ENCODE measurements at places on chromosomes 5 and 9.

DNA sequence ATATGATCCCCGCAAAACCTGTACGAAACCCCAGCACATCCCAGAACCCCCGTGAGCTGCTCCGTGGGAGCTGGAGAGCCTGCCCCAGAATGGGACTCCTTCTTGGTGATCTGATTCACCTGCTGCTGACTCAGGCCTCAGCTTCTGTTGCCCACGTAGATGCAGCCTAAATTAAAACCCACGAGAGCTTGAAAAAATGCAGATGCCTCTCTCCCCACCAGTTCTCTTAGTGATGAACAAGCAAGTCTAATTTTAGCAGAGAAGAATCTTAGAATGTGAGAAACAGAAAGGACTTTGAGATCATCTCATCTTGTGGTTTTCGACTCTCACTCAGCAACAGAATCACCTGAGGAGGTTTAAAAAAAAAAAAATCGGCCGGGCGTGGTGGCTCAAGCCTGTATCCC is 57.6 kb downstream of the TMOD1 start:
- no peak for DNase-seq

DNA sequence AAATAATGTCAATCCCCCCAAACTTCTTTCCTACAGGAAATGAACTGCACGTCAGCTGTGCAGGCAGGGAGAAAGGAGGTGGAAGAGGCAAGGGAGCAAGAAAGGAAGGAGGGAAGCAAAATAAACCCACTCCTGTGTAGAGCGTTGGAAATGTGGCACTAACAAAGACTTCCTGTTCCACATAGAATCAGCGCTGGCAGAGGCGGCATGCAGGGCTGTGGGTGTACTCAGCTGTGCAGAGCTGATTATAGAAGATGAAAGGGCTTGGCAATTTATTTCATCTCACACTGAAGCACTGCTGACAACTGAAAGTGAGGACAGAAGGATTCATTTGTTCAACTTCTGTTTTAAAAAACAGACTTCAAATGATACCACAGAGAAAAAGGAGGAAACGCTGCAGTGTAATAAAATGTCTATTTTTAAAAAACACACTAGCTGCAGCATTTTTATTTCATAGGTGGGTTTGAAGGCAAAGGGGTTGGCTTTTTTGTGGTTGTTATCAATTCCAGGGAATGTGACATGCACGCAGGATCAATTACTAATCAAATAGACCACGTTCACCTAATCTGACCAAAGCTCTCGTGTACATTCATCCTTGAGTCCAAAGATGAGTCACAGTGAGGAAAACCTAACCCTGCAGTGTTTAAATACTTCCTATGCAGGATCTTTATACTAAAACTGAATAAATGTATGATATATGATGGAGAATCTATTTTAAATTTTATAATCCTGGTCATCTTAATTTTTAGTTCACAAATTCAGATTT is 583.5 kb downstream of the ZNF608 start:
- no peak for DNase-seq

DNA sequence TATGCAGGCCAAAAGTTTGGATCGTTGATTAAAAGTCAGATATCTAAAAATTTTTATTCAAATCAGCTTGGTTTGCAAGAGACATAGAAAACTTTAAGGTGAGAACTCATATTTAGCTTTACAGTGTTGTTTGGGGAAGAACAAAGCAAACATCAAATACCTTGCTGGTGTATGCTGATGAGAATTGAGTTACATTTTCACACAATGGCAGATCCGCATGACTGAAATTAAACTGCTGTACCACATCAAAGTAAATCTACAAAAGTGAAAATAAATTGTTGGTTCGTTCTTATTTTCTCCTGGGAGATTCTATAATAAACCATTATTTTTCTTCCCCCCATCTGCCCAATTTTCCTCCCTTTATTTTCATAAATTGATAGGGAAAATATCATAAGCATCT is 198.2 kb upstream of the PCSK5 start:
- no peak for DNase-seq

DNA sequence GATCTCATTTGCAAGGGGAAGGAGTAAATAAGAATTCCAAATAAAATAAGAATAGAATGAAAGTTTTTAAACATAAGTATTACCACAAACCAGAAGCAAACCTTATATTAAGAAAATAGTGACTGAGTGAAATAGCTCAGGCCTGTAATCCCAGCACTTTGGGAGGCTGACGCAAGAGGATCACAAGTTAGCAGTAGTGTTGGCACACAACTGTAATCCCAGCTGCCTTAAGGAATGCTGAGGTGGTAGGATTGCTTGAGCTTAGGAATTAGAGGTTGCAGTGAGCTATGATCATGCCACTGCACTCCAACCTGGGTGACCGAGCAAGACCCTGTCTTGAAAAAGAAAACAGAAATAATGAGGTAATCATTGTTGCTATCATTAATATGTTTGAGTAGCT is 47.0 kb downstream of the APC start:
- DNase-seq, result no peak

GRCh38 chr5:128237000-128237399 is 153.4 kb downstream of the SLC12A2 start:
- no peak for DNase-seq

DNA sequence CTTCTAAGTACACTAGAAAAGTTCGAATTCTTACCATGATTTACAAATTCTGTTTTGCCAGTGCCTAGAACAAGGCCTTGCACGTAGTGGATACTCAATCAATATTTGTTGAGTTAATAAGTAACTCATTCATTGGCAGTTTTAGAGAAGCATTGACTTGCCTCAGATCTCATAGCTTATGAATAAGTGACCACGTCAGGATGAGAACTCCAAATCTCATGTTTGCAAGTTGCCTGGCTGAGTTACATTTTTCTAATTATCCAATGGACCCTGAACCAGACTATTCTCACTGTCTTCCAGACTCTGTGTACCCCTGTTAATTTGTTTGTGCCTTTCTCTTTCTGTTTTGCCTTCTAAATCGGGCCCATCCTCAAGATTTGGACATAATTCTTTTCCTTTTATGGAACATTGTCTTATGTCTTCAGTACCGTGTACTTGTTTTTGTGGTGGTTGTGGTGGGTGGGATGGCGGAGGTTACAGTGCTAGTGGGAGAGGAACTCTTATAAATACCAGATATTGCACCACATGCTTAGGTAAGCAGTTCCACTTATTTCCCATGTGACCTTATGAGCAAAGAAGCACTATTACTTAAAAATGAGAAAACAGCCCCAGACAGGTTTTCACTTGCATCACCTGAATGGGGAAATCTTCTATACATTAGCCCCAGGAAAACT is 96.3 kb downstream of the UNC13B start:
- no peak for DNase-seq

DNA sequence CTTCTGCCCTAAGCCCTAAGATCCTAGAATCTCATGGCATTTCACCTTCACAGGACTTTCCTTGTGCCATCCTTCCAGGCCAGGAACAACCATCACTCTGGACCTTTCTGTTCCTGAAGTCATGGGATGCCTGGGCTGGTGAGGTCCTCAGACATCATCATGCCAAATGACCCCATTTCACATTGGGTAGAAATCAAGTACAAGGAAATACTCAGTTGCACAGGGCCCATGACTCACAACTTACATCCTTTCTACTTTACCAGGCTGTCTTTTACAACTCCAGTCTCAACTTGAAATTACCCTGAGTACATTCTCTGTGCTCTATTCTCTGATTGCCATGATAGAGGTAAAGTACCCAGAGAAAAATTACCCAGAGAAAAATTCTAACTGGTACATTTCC is 167.1 kb downstream of the PIK3R1 start:
- no peak for DNase-seq

GRCh38 chr5:155064580-155064979 is 51.0 kb downstream of the KIF4B start:
- no peak for DNase-seq

DNA sequence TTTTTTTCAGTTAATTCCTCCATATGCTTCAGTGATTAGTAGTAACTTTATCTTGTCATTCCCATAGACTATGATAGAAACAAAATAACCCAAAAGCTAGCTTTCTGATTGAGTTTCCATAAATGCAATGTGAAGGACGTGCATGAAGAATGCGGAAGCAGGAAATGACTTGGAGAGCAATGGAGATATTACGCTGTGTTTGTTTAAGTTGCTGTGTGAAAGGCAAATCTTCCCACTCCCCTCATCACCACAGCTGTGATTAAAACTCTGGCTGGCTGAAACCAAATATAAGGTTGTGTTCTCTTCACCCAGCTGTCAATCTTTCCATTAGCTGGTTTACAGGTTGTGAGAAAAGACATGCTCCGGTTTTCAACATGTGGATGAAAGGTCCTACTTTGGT is 83.9 kb downstream of the NR2F1-AS1 start:
- no peak for DNase-seq

DNA sequence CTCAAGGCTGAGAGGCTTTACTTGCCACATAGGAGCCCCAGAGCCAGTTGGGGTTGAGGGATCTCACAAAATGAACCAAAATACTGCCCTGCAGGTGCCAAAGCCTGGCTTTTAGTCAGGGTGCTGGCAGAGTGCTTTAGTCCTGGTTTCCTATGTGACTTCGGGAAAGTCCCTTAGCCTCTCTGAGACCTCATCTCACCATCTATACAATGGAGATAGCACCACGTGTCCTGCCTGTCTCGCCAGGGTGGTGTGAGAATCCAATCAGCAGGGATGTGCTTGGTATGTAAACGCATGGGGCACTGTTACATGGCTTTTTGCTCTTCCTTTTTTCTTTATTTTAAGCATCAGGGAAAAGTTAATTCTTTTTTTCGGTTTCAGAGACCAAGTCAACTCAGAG is 68.3 kb downstream of the SHB start:
- DNase-seq, result no peak

- DNase-seq, result no peak
Measured at GRCh38 chr5:157072508-157072907, 13.6 kb upstream of the HAVCR1 start.

GRCh38 chr9:100167176-100167575 is 68.1 kb downstream of the INVS start:
- DNase-seq, result no peak

DNA sequence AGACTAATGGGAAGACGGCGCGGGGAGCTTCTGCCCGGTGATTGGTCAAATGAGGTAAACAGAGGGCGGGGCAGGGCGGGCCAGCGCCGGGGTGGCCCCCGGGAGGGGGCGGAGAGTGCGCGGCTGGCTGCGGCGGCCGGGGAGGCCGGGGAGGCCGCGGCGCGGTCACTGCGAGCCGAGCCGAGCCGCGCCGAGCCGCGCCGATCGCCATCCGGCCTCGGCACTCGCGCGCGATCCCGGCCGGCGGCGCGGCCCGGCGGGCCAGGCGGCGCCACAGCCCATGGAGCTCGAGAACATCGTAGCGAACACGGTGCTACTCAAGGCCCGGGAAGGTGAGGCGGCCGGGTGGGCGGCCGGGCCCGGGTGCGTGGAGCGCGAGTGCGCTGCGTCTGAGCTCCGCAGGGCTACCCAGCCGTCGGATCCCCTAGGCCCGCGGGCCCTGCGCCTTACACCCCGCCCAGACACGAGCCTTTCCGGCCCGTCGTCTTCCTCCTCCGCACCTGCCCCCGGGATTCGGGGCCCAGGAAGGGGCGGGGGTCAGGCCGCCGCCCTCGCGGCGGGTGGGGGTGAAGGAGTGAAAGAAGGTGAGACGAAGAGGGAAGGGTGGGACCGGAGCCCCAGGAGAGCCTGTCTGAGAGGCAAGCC is at the start of gene GRK6:
Gene GRK6 (plus strand): TSS at position 111 of the 645 bp plus-strand sequence. CDS start 170 bp downstream, at position 281.
- DNase-seq, result no peak
